ENCODE measurements at places on chromosomes 13 and 19.
A peak's percentile ranks its signal among the peaks of the same experiment; 100 is the strongest.

DNA sequence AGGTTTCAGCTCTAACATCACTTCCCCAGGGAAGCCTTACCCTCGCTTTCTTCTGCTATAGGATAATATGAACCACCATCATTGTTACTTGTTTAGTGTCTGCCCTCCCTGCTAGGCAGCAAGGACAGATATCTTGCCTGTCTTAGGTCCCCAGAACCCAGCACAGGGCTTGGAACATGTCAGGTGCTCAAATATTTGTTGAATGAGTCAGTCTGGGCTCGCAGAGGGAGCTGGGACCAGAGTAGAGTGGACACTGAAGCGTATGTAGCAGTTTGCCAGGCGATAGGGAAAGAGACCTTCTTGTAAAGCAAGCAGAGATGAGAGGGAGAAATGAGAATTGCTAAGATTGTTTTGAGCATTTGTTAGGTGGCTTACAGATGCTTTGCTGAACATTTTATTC lies 11.7 kb downstream of the BCKDHA start:
- no peak for DNase-seq

DNA sequence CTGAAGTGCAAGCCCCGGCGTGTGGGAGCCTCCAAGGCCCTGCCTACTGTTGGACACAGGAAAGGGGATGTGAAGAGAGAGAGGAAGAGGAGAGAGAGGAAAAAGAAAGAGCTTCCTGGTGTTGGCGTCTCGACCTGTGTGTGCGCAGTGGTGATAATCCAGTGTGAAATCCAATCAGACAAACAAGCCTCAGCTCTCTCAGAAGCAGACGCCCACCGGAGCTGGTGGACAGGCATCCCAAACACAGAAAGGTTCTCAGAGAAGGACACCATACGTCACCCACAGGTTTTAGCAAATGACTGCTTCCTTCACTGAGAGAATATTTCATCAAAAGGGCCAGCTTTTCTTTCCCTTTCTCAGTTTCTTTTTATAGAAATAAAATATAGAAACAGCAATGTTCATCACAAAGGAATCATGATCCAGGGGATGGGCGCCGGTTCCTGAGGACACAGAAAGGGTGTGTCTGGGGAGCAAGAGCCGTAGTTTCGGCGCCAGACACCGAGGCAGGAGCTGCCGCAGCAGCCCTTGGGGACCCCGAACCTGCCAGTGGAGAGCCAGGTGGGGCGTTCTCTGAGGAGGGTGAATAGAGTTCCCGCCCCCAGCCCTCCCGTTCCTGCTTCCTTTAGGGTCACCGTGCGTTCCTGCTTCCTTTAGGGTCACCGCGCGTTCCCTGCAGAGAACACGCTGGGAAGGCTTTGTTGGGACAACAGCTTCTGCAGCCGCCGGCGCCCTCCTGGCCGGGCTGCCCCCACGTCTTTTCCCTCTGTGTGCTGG lies 145.8 kb upstream of the SOX1 start:
- no peak for DNase-seq

GRCh38 chr13:61417086-61417570 lies 1.5 kb upstream of the PCDH20 start:
- no peak for DNase-seq

DNA sequence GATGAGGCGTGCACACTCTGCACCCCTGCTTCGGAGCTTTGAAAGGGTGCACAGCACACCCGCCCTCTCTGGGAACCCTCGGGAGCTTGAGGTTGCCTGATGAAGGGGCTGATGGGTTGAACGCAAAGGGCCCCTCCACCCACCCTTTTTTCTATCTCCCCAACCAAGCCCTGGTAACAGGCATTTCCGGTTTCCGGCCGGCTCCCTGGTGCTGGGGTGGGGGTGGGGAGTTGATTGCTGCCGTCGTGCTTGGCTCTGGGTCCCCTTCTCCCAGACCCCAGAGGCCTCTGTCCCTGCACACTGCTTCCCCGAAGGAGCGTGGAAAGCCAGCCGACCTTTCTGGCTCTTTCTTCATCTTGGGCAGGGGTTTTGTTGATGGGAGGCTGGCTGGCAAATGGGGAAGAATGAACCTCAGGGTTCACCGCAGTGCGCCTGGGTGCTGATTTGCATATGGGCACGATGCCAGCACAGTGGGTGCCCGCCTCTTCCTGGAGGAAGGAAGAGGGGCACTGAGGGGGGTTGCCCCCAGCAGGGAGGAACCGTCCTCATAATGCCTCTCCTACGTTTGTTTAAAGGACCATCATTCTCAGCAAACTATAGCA lies 29.1 kb downstream of the VAV1 start:
- DNase-seq = no peak

GRCh38 chr13:99015606-99016490 lies 38.0 kb upstream of the DOCK9 start:
- peak; percentile 20 for DNase-seq

All from midbrain (tissue), 1 donor.